ENCODE measurements at places on chromosomes 6 and 20.

- DNase-seq: no peak
Observed at GRCh38 chr6:168922436-168922835, 331.2 kb downstream of the THBS2 start.

DNA sequence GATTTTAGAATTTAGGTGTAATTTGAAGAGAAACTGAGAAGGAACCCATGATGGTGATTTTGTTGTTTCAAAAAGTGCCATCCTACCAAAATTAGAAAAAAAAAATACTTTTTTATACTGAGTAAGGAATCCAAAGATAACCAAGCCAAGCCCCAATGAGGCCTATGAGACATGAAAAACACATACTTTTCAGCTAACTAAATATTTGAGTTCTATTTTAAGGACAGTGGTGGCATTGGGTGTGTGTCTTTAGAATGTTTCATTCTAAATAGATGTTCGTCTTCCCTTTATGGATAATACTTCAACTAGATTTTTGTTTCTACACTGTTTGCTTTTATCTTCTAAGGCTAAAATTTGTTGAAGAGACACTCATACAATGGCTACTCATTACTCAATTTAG, 9.6 kb downstream of the CD24 start:
- no peak for DNase-seq

GRCh38 chr6:6858533-6858982, 249.2 kb upstream of the RREB1 start:
- DNase-seq: no peak

DNA sequence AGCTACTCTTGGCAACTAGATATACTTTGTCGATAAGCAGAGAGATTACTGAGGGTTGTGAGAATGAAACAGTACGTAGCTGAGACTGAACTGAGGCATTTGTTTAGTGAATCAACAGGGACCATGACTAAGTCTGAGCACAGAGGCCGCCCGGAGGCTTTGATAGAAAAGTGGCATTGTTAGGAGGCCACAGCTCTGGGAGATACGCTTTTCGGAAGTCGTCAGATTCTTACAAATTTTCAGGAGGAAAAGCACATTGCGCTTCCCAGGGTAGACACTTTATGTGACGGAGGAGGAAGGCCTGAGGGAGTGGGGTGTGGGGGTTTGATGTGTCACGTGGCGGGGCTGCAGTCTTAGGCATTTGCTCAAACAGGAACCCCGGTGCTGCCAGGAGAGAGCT, 69.4 kb downstream of the PSMG4 start:
- DNase-seq: no peak

All from stimulated activated CD8-positive, alpha-beta memory T cell treated with anti-CD3 and anti-CD28 coated beads, Interleukin-15, amount 100 ng/mL, for 1 hour (primary cell).